ENCODE measurements at places on chromosomes 11 and 22.

- no peak for DNase-seq
These were observed 220.0 kb downstream of the INSC start for GRCh38 chr11:15334766-15335165.

DNA sequence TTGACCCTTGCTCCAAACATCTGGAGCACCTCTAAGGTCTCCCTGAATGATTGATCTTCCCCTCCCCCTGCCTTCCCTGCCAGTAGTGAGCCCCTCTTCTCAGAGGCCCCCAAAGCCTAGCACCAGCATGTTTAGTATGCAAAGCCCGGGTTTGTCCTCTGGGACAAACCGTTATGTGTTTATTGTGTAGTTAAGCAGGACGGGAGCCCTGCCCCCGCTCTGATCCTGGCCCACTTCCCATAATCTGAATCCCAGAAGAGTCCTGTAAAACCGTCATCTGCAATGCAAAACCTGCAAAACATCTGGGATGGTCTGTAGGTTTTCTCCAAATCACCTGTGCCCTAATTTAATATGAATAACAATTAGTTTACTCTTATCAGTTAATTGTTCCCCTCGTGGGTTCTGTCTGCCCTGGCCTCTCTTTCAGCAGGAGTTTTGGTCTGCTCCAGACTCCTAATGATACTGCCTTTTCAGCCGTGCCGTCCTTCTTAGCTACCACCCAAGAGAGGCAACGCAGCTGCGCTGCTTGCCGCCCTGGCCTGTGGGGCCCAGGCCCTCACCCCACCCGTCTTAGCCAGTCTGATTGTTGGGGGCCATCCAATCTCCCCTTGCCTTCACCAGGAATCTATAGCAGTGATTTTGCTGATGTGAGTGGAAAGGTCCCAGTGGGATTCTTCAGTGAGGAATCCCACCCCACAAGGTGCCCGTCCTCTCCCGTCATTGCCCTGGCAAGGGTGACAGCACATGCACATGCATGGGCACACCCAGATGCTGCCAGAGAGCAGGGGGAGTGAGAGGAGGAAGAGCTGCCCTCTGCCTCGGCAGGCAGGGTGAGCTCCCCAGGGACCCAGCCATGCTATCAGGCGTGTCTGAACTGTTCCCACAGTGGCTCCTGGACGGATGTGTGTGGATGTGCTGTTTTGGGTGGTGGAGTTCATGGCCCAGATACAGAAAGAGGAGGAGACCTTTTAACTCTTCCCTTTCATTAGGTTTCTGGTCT, 3.0 kb upstream of the B3GAT1 start:
- no peak for DNase-seq

- no peak for DNase-seq
These were observed 874 bp downstream of the ZFTA start for GRCh38 chr11:63767565-63768236.

GRCh38 chr22:17086296-17086695, 1.5 kb downstream of the IL17RA start:
- DNase-seq = no peak

- no peak for DNase-seq
These were observed 308.3 kb upstream of the NCAM1 start for GRCh38 chr11:112652786-112653390.

GRCh38 chr11:111557425-111558111, 17.0 kb downstream of the LAYN start:
- no peak for DNase-seq

GRCh38 chr11:11581481-11581880, 40.3 kb downstream of the GALNT18 start:
- no peak for DNase-seq

GRCh38 chr11:102419181-102419580, 33.4 kb downstream of the TMEM123 start:
- DNase-seq = no peak

DNA sequence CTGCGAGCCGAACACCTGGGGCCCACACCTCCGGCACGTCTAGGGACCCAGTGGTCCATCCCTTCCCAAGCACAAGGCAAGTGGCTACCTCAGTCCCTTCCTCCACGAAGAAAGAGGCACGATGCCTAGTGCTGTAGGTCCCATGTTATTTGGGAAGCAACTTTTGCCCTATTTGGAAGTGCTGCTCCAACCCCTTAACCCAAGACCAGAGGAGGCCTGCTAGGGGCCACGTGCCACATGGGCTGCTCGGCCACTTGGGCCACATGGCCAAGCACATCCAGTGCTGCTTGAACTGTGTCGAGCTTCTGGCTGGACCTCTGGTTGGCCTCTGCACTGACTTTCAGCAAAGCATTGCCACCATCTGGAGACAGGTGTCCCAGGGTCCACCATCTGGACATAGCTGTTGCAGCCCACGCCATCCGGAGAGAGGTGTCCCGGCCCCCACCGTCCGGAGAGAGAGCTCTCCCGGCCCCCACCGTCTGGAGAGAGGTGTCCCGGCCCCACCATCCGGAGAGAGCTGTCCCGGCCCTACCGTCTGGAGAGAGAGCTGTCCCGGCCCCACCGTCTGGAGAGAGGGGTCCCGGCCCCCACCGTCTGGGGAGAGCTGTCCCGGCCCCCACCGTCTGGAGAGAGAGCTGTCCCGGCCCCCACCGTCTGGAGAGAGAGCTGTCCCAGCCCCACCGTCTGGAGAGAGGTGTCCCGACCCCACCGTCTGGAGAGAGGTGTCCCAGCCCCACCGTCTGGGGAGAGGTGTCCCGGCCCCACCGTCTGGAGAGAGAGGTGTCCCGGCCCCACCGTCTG, 6.5 kb upstream of the B4GALNT4 start:
- no peak for DNase-seq

GRCh38 chr11:35852056-35852455, 91.8 kb upstream of the LDLRAD3 start:
- no peak for DNase-seq

DNA sequence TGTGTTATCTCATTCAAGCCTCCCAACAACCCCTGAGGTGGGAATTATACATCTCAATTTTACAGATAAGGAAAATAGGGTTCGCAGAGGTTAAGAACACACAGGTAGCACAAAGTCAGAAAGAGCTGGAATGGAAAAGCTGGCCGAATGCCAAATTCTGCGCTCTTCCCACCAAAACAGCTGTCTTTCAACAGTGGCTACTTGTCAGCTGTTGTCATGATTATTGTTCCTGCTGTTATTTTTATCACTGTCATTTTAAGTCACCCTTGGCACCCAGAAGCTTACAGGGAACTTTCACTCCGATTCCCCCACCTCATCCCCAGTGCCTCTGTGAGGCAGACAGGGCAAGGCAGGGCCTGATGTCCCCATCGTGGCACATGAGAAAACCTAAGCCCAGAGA, 74.5 kb upstream of the CSNK2A3 start:
- DNase-seq = no peak

GRCh38 chr11:122976061-122976733, 5.4 kb downstream of the BSX start:
- DNase-seq = no peak

DNA sequence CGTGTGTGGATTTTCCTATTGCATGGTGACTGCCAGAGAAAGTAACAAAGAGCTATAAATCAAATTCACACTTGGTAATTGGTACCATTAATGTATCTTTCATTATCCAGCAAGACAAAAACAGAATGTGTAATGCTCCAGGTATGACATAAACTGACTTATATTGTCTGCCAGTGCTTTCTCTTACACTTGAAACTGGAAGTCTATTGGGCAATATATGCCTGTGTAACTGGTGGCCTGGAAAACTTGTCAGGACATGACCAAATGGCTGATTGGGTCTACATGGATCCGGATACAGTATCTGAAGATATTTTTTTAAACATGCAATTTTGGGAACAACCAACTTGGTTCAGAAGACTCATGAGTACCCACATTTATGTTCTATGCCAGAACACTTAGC, 174.6 kb upstream of the ARHGAP42 start:
- no peak for DNase-seq

- no peak for DNase-seq
These were observed 14.5 kb downstream of the AQP11 start for GRCh38 chr11:77604281-77604680.

GRCh38 chr11:28834877-28835276, 726.7 kb downstream of the METTL15 start:
- no peak for DNase-seq

- no peak for DNase-seq
These were observed 109.9 kb downstream of the EMSY start for GRCh38 chr11:76554767-76555166.

DNA sequence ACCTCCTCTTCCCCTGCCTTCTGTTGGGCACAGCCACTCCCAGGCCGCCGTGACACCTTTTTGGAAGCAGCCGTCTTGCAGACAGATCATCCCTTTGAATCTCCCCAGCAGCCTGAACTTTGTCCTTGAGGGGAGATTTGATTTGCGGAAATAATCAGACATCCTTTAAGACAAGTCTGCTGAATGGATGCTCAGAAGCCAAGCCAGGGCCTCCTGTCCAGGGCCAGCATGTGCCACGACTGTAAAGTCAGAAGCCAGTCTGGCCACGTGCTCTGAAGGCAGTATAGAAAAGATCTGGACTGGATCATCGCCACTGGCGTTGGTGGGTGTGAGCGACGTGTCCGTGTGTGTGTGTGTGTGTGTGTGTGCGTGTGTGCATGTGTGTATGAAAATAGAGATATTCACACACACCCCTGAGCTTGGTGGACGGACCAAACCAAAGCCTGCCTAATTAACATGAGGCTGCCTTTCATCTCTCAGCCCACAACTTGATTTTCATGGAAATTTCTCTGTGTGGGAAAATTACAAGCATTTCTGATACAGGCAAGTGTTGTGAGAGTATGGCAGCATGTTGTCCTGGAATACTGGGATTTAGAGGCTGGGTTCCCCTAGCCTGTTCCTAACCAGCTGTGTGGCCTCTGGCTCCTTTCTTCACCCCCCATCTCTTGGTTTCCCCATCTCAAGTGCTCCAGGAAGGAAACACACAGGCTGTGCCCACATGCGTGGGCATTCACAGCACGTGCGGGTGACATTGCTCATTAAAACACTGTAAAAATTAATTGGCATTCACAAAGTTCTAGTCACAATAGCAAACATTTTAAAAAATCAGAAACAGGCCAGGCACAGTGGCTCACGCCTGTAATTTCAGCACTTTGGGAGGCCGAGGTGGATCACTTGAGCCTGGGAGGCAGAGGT, 61.8 kb upstream of the WNT7B start:
- DNase-seq = no peak

DNA sequence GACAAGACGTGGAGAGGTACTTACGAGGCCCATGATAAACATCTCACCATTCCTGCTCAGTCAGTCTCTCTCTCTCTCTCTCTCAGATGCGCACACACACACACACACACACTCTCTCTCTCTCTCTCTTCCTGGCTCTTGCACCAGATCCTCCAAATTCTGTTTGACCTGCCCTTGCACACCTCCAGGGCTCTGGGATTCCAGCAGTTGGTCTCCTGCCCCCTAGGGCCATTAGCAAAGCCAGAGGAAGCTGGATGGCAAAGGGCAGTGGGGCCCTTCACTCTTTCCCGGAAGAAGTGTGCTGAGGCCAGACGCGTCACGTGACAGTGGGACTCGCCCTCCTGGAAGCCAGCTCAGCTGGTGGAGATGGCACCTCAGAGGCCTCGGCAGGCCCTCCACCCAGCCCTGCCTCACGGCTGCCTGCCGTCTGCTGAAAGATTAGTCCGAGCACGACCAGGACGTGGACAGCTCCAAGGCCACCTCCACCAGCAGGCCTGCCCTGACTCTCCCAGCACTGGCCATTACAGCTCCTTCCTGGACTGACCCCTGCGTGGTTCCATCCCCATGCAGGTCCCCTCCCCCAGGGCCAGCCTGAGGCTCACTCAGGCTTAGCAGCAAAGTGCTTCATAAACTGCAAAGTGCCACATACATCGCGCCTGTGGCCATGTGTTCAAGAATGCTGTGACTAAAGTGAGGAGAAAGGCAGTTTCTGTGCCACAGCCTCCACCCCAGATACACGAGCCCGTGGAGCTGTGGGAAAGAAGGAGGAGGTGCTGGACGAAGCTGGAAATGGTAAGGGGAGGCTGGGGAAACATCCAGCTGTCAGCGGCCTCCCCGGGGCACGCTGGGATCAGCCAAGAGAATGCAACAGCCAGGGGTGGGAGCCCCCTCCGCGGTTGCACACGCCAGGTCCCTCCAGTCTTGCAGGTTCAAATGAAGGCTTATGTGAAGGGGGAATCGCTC, 3.7 kb downstream of the PDGFB start:
- no peak for DNase-seq

GRCh38 chr11:1478544-1478943, 8.0 kb downstream of the MOB2 start:
- DNase-seq = no peak

GRCh38 chr11:82024760-82025159, 708.9 kb downstream of the FAM181B start:
- DNase-seq = no peak

GRCh38 chr11:117663414-117663813, 133.6 kb downstream of the DSCAML1 start:
- DNase-seq = no peak

DNA sequence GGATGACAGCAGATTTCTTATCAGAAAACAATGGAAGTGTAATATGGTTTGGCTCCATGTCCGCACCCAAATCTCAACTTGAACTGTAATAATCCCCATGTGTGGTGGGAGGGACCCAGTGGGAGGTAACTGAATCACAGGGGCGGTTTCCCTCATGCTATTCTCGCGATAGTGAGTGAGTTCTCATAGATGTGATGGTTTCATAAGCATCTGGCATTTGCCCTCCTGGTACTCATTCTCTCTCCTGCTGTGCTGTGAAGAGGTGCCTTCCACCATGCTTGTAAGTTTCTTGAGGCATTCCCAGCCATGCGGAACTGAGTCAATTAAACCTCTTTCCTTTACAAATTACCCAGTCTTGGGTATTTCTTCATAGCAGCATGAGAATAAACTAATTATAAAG, 81.0 kb upstream of the SCUBE2 start:
- no peak for DNase-seq

- DNase-seq = no peak
These were observed 193.4 kb downstream of the ST3GAL4 start for GRCh38 chr11:126548581-126549550.

GRCh38 chr11:86449993-86450629, 75.4 kb downstream of the CCDC81 start:
- DNase-seq = no peak

- no peak for DNase-seq
These were observed 679 bp downstream of the B4GAT1 start for GRCh38 chr11:66346476-66347424.
